Stimulated activated CD8-positive, alpha-beta memory T cell treated with anti-CD3 and anti-CD28 coated beads, Interleukin-4, amount 100 ng/mL, for 48 hours (primary cell): ENCODE measurements at places on chromosomes 2 and 18.

- no peak for DNase-seq
Observed at GRCh38 chr2:195477248-195477995, 179.6 kb upstream of the SLC39A10 start.

DNA sequence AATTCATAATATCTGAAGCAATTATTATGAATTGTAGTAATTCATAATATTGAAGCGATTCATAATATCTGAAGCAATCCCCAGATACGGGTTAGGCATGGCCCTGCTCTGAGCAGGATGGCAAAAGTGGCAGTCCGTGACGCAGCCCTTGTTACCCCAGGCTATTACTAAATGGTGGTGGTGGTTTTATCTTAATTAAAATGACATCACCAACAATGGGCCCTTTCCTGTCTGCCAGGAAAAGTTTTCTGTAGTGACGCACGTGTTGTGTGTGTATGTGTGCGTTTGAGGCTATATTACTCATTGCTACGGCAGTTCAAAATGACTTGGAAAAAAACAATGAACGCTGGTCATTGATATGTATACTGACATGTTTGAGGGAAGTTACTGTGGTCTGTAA, 10.6 kb upstream of the MOCOS start:
- no peak for DNase-seq

GRCh38 chr18:39841482-39842365, 2113.3 kb upstream of the PIK3C3 start:
- DNase-seq = no peak

DNA sequence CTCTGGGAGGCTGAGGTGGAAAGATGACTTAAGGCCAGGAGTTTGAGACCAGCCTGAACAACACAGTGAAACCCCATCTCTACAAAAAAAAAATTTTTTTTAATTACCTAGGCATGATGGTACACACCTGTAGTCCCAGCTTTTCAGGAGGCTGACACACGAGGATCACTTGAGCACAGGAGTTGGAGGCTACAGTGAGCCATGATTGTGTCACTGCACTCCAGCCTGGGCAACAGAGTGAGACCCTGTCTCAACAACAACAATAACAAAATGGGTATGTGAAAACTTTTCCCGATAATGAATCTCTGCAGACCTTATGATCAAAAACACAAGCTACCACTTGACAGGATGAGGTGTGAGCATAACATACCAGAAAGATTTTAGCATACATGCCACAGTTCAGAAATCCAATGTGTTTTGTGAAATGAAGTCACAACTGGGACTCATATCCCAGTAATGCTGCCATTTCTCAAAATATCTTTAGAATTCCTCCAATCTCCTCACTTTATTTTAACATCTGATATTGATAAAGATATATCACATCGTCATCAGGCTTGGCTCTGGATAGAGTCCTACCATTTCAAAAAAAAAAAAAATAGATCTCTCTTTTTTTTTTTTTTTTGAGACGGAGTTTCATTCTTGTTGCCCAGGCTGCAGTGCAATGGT, 74.0 kb upstream of the PELI1 start:
- no peak for DNase-seq
